Retinal pigment epithelial cell (primary cell): ENCODE measurements at places on chromosomes 6 and 20.

DNA sequence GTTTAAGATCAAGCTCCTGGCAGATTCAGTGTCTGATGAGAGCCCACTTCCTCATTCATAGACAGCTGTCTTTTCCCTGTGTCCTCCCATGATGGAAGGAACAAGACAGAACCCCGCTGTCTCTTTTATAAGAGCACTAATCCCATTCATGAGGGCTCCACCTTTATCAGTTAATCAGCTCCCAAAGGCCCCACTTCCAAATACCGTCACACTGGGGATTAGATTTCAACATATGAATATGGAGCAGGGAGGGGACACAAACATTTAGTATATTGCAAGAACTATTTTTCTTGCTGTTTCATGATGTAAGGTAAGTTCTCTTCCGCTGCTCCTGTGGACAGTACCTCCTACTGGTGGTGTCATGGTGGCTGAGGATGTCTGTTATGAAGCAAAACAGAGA is 158.3 kb upstream of the IRAK1BP1 start:
- no peak for DNase-seq

- DNase-seq = no peak
These were observed 9.0 kb upstream of the SLC2A12 start for GRCh38 chr6:134061440-134061839.

GRCh38 chr6:70110126-70111022 is 192.5 kb downstream of the COL9A1 start:
- no peak for DNase-seq

- DNase-seq = no peak
These were observed 15.7 kb downstream of the SLC22A1 start for GRCh38 chr6:160137130-160137988.

- no peak for DNase-seq
These were observed 174.8 kb upstream of the ARG1 start for GRCh38 chr6:131398176-131398575.

- DNase-seq = no peak
These were observed 74.1 kb upstream of the TOX2 start for GRCh38 chr20:43840382-43841070.

- no peak for DNase-seq
These were observed 92.1 kb upstream of the NEDD9 start for GRCh38 chr6:11324453-11325015.

DNA sequence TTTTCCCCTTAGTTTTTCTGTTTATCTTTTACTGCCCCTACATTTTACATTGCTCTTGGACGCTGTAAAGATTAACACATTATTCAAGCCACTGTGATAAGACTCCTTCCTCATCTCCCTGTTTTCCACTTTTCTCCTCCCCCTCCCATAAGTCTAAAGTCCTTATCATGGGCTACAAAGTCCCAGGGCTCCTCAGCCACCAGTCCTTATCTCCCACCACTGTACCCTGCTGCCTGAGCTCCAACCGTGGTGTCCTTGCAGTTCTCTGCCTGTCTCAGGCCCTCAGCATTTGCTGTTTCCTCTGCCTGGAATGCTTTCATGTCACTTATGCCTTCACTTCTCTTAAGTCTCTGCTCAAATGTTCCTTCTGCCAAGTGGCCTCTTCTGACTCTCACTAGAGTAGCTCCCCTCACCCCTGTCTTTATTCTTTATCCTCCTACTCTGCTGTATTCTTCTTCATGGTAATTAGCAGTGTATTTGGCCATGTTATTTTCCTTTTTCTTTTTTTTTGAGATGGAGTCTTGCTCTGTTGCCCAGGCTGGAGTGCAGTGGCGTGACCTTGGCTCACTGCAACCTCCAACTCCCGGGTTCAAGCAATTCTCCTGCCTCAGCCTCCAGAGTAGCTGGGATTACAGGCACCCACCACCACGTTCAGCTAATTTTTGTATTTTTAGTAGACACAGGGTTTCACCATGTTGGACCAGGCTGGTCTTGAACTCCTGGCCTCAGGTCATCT is 10.8 kb upstream of the LATS1 start:
- DNase-seq = no peak
